ENCODE measurements at places on chromosomes 3 and 15.

DNA sequence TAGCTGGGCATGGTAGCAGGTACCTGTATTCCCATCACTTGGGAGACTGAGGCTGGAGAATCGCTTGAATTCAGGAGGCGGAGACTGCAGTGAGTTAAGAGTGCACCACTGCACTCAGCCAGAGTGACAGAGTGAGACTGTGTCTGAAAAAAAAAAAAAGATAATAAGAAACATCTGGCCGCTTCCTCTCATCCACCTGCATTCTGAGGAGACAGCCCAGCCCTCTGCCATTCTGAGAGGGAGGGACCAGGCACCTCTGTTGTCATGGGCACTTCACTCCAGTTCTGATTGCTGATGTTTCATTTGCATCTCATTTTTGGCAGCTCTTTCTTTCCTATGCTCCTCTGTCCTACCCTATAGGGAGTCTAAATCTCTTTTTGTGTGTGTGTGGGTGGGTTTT is 36.4 kb upstream of the GSK3B start:
- DNase-seq: no peak

- no peak for DNase-seq
Observed at GRCh38 chr3:132248490-132248889, 68.7 kb upstream of the ACP3 start.

- no peak for DNase-seq
Observed at GRCh38 chr15:49037546-49037940, 8.7 kb downstream of the SECISBP2L start.

DNA sequence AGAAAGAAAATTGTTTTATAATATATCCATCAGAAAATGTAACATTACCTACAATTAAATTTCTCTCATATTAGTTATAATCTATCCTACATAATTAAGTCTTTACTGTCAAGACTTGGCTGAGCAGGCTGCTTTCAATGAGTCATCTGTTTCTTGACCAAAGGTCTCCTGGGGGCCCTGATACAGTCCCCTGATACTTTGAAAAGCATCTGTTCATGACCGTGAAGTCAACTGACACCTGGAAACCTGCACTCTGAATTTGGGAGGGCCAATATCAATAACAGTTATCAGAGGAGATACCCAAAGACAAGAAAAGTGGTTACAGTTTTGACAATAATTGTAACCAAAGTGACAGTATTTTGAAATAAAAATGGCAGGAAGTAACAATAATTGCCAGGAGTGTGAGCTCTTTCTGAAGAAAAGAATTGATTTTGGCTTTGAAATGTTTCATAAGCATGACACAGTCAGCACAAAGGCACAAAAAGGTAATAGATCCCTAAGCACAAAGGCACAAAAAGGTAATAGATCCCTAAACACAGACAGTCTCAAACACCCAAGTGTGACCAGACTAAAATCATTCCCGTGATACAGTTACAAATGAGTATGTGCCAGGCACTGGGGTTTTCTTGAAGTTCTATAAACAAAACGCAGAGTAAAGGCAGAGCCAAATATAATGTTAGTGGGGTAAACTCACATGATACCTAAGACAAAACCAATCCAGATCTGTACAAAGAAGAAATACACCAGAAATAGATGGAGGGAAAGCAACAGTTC is 260.7 kb downstream of the PLOD2 start:
- DNase-seq: no peak

DNA sequence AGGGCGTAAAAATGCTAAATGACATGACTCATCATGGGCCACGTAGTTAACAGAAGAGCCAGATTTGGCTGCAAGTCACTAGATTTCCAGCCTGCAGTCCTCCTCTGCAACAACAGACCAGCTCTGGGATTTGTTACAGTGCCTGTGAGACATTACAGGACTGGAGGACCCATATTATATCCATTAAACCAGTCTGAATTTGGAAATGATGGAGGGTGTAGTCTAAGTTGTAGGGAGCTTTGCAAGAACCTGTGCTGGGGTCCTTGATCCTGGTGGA is 10.8 kb downstream of the ZNF774 start:
- no peak for DNase-seq

- DNase-seq: no peak
Observed at GRCh38 chr3:116238846-116239565, 206.3 kb downstream of the LSAMP start.

- DNase-seq: no peak
Observed at GRCh38 chr3:25036633-25037032, 391.4 kb upstream of the RARB start.

DNA sequence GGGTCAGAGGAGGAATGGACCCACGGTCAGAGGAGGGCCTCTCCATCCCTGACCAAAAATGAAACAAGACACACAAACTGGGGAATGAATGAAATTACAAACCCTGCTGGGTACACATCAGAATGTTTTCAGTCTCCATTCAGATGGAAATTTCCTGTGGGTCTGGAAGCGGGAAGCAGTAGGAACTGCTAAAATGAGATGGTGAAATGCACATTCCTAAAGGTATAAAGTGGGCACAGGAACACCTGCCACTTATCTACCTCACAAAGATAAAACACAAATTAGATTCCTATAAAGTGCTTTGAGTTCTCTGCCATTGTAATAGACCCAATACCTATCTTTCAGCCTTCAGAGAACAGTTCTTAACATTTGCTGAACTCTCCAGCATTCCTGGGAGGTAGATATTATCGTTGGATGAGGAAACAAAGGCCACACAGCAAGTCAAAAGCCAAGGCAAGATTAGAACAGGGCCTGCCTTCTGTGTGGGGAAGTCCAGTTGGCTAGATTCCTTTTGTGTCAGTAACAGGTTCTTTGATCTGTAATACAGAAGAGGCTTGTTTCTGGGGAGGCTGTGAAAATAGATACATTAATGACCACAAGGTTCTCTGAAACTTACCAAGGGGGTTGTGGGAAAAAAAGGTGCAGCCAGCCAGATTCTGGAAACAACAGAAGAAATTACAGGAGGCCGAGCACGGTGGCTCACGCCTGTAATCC is 98.4 kb downstream of the IGF2BP2 start:
- DNase-seq: no peak

GRCh38 chr15:78739996-78740903 is 71.0 kb downstream of the ADAMTS7 start:
- peak; percentile 56 for DNase-seq

DNA sequence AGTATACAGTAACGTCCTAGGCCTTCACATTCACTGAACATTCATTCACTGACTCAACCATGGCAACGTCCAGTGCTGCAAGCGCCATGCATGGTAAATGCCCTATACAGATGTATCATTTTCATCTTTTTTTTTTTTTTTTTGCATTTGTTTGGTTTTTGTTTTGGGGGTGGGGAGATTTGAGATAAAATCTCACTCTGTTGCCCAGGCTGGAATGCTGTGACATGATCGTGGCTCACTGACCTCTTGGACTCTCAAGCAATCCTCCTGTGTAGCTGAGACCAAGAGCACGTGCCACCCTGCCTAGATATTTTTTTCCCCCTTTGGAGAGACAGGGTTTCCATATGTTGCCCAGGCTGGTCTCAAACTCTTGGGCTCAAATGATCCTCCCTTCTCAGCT is 37.4 kb downstream of the SUSD5 start:
- DNase-seq: no peak

DNA sequence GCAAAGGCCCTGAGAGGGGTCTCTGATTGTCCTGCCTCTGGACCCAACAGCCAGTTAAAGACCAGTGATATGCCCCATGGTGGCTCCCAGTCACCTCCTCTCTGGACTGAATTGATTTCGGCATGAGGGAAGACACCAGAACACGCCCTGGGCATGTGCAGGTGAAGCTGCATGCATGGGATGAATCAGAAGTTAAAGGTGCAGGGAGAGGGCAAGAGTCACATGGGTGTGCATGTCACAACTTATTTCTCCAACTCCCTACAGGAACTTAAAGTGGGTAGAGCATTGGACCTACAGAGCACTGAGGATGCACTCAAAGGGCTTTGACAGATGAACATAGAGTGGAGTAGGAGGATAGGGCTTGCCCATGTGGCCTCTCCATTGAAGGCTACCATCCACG is 16.9 kb upstream of the RHCG start:
- no peak for DNase-seq

Data from stimulated activated CD8-positive, alpha-beta memory T cell treated with anti-CD3 and anti-CD28 coated beads, Interleukin-7, amount 100 ng/mL, for 48 hours (primary cell).